ENCODE measurements at places on chromosomes 11 and 22. TPM values are rescaled to one million over a fixed set of nuclear protein-coding genes. Genes with fewer than 3 reads are reported as not detected.

- DNase-seq, result peak; percentile 77
Measured at GRCh38 chr22:29621761-29622526, 18.5 kb downstream of the NF2 start.

MCAT gene
- total RNA-seq, result 40.9 TPM

SLC17A6 gene
- total RNA-seq, result not detected

IRAG1 gene
- total RNA-seq, result 1.3 TPM
